NK-92 treated with Interleukin-12 subunit alpha and Interleukin-12 subunit beta, amount 100 ng/mL, for 24 hours (cell line): ENCODE measurements at places on chromosomes 3 and 15.

DNA sequence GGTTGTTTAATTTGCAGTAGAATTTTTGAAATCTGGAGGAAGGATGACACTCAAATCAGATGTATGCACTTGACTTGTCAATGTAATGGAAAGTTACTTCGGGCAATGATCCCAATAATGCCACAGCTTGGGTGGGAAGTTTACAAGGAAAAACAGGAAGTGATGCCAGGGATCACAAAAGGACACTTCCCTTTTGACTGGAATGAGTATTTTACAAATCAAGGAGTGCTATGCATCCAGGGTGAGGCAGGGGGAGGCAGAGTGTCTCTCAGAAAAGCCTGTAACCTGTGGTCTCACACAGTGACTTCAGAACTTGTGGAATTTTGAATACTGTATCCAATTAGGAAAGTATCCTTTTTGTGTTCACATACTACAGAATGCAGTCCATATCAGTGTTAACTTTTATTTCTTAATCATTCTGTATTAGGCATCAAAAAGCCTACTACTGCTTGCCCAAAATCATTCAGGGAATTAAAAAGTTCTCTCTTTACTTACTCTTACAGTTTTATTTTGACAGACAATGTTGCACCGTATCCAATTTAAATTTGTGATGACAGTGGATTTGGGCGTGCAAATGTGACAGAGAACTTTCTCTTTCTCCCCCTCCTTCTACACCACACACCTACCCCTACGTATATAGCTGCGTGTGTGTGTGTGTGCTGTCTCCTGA is 445.1 kb downstream of the MECOM start:
- DNase-seq, result no peak

DNA sequence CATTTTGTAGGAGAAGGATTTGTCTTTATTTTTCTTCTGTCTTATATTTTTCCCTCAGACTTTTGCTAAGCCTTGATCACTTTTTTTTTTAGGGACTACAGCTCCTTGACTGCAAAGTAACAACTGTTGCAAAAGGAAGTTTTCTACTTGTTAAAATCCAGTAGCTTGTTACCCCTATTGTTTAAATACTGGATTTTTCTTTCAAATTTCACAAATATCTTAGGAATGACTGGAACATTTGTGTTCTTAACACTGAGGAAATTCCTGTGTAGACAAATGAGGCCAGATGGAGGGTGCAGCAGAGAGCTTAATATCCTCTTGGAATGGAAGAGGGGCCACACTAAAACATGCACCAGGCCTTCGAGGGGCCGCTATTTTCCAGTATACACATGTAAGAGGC is 3.2 kb upstream of the PGPEP1L start:
- no peak for DNase-seq

DNA sequence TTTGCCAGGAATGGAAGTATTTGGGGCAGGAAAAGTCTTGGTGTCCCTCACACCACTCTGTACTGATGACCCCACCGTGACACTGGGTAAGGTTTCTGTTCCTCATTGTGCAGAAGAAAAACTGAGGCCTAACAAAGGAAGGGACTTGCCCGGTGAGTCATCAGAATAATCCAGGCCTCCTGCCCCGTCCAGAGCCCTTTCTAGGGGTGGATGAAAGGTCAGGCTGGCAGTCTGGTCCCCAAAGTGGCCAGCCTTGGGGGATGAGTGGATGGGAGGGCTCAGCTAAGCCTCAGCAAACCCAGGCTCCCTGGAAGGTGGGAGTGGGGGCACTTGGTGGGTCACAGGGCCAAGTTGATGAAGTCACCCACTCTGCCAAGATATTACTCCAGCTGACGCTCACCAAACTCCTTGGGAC is 2.3 kb upstream of the DNAH1 start:
- DNase-seq, result no peak

GRCh38 chr15:89674526-89674925 is 4.6 kb downstream of the PLIN1 start:
- no peak for DNase-seq

DNA sequence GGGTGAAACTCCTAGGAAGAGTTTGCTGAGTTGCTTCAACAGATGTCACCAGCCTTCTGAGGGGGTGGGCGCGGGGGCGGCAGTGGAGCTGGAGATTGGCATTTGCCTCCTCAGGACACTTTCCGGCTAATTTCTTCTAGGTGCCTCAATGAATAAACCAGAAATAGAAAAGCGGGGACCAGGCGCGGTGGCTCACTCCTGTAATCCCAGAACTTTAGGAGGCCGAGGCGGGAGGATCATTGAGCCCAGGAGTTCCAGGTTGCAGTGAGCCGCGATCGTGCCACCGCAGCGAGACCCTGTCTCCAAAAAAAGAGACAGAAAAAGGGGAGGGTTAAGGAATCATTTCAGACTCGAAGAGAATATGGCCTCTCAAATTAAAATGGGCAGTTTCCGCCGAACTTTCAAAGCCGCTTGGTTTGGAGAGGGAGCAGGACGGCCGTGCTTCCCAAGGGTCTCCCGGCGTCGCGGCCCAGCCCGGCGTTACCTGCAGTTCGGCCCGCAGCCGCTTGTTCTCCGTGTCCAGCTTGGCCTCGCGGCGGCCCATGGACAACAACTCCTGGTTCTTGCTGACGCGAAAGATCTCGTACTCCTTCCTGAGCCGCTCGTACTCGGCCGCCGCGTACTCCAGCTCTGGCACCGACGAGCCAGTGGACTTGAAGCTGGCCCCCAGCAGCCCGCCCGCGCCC is 587 bp downstream of the NPHP3 start:
- no peak for DNase-seq

- no peak for DNase-seq
Measured at GRCh38 chr15:27768732-27769475, 330.2 kb downstream of the OCA2 start.

- no peak for DNase-seq
Measured at GRCh38 chr3:182242489-182242942, 530.8 kb downstream of the SOX2 start.

- peak; percentile 11 for DNase-seq
Measured at GRCh38 chr3:42652611-42653302, 740 bp upstream of the ZBTB47 start.

DNA sequence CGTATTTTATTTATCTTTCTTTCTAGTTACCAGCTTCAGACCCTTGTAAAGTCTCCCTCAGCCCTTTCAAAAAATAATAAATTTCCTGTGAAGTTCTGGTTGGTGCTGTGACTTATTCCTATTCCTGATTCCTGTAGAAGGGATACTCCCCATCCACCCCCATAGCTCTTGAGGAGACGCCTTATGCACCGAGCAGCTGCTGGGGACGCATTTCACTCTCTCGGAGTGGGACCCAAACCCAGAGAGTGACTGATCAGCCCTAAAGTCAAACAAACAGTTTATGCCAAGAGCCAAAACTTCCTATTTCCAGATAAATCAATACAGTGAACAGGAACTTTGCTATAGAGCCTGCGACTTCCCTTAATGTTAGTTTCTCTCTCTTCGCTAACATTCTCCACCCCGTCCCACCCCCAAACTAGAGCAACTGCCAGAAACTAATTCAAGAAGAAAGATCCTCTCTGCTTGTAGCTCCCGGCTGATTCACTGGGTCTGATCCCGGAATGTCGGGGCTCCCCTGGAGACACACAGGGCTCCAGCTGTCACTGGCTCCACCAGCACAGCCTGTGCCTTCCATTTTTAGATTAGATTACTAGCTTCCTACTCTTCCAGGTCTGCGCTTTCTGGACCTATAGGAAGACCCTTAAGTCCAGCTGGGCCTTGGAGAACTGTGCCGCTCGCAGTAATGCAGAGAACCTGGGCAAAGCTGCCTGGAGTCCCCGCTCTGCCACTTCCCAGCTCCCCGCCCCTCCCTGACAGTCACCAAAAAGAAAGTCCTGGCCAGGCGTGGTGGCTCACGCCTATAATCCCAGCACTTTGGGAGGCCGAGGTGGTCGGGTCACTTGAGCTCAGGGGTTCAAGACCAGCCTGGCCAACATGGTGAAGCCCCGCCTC is 45.2 kb downstream of the KLHL25 start:
- DNase-seq, result no peak

DNA sequence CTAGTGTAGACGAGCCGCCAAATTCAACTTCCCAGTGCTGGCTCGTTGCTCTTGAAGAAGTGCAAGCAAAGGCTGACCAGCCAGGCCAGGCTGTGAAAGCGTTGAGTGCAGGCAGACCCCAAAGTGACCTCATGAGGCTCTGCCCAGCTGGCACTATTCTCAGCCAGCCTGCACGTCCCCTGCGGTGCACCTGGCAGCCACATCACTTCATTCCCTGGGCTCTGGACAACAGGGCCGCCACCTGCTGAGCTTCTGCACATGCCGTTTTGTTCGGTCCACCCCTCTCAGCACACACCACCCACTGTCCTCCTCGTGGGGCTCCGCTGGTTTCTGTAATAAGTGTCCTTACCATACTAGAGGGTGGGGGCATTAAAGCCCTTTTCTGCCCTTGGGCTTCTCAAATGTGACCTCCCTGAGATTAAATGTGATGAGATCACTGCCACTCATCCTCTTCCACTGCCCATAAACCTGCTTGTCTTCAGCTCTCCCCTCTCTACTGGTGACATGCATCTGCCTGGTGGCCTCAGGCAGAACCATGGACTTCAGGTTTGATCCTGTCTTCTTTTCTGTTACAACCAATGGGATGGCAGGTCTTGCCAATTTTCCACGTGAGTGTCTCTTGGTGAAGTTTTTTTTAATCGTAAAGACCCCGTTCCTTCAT is 6.1 kb downstream of the RASGRF1 start:
- no peak for DNase-seq

DNA sequence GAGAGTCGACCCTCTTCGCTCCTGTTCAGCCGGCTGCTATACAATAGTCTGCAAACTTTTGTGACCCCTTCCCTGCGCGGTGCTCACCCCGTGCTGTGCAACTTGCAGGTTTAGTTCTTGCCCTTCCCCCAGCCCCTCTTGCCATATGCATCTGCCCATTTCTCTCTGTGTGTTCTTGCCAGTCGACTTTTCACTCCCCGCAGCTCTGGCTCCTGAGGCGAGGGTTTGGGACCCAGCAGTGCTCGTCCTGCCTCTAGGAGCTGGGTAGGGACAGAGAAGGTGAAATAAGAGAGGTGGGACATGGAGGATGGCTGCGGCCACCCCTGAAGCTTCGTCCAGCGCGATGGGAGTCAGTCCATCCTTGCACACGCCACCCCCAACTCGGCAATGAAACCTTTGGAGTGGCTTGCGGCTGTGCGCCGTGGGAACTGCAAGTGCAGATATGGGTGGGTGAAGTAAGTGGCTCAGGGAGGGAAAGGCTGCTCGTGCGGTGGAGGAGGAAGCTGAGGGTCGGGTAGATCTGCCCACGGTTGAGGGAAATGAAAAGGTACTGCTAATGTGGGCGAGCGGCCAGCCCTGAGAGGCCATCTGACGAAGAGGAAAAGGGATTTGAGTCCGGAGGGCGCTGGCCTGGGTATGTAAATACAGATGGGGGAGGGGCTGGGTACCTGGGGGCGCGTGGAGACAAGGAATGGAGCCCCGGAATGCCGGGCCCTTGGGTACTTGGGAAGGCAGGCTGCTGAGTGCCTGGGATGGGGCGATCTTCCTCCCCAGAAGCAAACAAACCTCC is 1.0 kb downstream of the LRRC3B start:
- no peak for DNase-seq

DNA sequence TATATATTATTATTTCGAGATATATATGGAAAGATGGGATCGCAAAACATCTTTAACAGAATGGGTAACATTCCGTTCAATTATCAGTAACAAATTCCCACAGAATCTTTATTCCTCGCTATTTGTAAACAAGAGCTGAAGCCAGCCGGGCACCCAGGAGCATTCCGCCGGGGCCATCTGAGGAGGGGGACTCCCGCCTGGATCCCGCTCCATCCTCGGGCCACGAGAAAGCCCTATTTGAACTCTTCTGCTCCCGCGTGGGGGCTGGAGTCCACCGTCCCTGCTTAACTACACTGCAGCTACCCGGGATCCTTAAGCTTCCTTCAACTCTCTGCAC is 687 bp downstream of the GPR176 start:
- DNase-seq, result no peak

DNA sequence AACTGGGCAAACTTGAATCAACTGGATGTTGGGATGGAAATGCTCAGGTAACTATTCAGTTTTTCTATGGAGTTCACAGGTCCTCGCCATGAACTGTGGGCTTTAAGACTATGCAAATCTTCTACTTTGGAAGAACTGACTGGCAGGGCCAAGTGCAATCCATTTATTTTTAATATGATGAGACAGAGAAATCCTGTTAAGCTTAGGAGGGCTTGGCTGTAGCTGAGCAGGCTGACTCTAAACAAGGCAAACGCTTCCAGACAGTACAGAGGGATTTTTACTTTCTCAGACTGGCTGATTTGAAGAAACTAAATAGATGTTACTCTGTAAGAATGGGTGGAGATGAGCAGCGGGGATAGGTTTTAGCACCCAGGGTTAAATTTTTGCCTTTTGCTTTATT is 194.2 kb upstream of the ICE2 start:
- no peak for DNase-seq

DNA sequence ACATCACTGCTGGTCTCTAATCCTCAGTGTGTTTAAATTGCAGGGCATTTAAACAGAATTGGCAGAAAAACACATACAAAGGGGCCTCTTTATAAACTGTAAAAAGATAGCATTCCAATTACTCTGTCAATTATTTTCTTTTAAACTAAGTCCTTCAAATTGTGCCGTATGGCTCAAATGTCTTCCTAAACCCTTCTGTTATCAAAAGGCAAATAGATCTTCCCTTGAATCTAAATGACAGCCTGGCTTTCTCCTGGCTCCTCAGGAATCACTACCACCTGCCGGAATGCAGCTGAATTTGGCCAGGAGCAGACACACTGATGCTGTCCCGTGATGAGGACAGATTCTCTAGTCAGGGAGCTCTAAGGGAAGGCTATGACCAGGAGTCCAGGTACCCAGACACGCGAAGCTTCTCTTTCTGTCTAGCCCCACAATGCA is 85.6 kb downstream of the IGF2BP2 start:
- DNase-seq, result no peak

DNA sequence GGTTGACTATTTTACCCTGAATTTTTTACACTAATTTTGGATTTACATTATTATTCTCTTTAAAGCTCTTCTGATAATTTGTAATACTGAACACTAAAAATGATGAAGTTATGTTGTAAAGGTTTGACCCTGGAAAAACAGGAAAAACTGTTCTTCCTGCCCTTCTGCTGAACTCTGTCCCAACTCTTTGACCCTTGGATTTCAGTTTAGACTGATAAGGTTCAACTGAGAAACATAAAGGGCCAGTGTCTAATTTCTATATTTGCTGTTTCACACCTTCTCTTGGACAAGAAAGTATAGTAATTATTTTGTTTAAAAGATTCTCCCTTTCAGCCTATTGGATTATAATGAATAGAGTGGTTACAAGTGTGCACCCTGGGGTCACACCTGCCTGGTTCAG is 12.8 kb upstream of the TMOD3 start:
- DNase-seq, result no peak

DNA sequence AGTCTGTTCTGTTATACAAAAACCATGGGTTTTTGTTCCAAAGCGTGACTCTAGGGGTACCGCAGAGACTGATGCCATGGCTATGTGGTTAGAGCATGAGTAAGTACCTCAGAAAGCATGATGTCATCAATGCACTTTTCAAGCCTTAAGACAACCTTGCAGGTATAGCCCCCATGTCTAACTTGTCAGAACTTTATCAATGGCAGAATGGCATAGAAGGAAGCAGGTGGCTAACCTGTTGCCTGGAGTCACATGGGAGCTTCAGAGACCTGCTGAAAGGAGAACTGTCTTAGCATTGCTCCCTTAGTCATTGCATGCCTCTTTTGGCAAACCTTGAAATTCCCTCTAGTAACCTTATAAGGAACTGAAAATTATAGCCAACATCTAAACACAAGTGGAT is 52.5 kb downstream of the EOMES start:
- DNase-seq, result no peak
